ENCODE measurements at places on chromosomes 16 and 17.

DNA sequence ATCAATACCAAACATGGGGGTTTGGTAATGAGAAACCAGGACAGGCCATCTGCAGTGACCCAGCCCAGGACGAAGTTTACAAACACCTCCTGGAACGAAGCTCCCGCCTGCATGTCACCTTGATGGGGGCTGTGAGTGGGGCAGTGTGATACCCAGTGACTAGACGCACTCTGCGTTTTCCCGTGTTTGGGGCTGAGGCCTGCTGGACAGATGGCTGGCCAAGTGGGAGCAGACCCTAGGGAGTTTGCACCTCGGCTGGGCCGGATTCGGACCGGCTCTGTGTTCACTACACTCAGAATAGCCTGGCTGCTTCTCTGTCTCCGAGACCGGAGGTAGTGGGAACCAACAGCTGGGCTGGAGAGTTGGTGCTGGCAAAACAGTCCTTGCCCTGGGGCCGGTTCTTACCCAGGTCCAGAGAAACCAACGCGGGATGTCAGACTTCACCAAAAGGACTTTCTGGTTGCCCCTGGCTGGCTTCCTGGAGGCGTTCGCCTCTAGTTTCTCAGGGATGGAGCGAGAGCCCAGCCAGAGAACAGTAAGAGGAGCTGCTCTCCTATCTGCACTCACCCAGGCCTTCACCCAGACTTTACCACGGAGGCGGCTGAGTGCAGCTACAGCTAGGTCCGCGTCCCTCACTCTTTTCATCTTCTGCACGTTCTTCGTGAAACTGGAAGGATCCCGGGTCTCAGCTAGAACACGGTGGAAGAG, 20.4 kb downstream of the CARHSP1 start:
- DNase-seq: no peak

GRCh38 chr17:83199500-83200201, 120.2 kb downstream of the METRNL start:
- peak; percentile 43 for DNase-seq

DNA sequence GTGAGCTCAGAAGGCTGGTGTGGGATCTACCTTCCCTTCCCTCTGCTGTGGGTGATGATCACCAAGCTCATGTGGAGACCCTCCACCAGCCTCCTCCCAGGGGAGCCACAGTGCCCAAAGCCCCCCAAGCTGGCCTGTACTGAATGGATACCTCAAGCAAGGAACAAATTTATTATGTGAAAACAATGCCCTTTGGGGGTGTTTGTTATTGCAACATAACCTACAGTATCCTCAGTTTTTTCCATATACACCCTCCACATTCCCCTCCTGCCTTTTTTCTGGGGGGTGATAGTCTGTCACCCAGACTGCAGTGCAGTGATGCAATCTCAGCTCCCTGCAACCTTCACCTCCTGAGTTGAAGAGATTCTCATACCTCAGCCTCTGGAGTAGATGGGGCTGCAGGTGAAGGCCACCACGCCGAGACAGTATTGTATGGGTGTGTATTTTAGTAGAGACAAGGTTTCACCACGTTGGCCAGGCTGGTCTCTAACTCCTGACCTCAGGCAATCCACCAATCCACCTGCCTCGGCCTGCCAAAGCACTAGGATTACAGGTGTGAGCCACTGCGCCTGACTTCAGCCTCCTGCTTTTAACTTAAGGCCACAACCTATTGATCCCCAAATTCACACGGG, 215.9 kb downstream of the CPPED1 start:
- no peak for DNase-seq

GRCh38 chr16:84929421-84930297, 81.7 kb downstream of the ZDHHC7 start:
- no peak for DNase-seq

DNA sequence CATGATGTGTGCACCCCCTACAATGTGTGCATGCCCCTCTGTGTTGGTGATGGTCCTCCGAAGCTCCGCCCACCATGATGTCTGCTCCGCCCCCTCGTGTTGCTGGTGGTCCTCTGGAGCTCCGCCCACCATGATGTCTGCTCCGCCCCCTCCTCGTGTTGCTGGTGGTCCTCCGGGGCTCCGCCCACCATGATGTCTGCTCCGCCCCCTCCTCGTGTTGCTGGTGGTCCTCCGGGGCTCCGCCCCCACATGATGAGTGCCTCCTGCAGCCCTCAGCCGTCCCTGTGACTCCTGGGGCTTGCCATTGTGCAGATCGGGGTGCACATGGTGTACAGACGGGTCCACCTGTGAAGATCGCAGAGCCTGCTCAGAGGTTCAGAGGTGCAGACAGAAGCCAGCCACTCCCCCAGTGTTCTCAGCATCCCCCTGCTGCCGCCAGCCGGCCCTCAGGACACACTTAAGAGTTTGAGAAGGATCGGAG, 129.1 kb upstream of the CHMP6 start:
- no peak for DNase-seq

DNA sequence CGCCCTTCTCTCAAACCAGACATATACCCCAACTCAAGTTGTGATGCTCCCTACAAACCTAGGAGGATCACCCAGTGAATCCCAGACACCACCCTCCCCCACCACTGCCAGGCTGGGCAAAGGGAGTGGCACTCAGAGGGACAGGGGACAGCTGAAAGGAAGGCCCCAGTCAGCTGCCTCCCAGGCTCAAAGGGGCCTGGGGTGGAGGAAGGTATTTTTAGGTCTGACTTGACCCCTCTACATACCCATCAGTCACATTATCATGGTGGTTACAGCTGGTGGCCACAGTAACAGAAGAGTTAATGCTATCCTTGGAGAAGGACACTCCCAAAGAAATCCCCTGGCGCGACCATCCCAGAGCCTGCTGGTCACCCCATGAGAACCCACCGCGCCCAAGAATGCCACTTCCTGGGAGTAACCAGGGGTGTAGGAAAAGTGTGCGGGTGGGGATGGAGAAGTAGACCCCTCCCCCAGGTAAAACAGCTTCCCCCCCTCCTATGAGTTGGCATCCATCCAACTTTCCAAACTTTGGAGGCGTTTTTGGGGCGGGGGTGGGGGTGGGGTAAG, 1.1 kb downstream of the CACNB1 start:
- no peak for DNase-seq

DNA sequence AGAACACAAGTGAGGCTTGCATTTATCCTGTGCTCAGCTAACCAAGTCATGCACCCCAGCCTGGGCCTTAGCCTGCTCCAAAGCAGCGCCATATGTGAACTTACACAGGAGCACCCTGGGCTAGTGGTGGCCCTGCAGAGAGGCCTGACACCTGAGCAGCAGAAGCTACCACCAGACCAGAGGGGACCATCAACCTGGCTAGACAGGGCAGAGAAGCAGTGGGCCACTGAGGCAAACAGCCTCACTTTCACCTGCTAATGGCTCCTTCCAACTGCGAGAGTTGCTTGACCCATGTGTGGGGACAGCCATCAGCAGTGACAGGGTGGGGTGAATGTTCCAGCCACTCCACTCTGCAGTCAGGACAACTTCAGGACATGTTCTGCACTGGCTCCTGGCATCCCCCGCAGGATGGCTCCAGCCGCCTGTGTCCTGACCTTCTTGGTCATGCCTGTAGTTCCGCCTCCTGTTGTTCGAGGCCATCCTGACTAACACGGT, 2.9 kb upstream of the C16orf95 start:
- no peak for DNase-seq
